Esophagus muscularis mucosa (tissue), 4 donors: ENCODE measurements at places on chromosomes 6 and 20.

DNA sequence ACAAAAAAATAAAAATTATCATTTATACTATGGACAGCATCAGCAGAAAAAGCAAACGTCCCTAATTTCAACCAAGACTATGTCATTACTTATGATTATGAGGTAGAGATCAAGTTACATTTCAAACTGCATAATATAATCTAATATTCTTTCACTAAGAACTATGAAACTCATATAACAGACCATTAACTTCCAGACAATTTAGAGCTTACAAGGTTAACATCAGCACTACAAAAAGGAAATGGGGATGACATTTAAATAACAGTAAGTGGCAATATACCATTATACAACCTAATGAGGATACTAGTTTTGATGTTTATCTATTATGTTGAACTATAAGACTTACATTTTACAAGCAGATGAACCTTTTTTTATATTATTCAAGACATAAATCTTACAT, 261.0 kb upstream of the THEMIS start:
- DNase-seq = no peak
- H3K4me1 ChIP-seq = peaks cover 6% of the 10 kb centered on the region
- no peaks in the 10 kb centered on the region for H3K36me3 ChIP-seq

GRCh38 chr6:80605165-80605989, 498.9 kb downstream of the BCKDHB start:
- no peaks in the 10 kb centered on the region for H3K36me3 ChIP-seq
- H3K4me1 ChIP-seq = peaks cover 16% of the 10 kb centered on the region
- DNase-seq = no peak
- H3K4me3 ChIP-seq = no peak overlapping the region

DNA sequence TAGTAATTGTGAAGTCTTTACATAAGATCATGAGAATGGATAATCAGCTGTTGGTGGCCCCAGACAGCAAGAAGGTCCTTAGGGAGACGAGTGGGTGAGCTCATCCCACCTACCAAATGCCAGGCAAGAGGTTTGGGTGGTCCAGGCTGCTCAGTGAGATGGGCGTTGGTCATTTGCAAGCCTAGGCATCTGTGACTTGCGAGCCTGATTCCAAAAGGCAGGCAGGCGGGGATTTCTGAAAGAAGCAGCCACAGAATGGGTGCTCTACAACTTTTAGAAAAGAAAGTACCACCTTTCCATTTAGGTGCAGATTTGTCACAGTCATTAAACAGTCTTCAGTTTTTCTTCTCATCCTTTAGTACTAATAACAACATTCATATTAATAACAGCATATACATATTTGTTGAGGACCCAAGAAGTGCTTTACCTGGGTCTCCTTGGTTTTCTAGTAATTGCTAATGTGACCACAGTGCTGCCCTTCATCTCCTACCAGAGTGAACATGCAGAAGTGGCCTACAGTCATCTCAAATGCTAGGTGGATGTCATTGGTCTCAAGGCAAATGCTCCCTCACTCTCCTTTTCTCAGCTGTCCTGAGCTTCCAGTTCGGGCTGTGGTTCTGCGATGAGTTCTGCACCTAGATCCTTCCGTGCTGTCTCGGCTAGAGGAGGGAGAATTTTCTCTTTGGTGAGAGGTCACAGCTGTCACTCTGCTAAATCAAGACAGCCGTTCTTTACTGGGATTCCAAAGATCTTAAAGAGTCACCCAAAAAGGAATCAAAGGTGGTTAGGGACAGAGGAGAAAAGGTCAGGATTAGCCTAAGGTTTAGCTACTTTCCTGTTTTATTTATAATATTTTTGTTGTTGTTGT, 2.7 kb downstream of the WRNIP1 start:
- H3K27me3 ChIP-seq = no peaks in the 10 kb centered on the region
- peaks cover 72% of the 10 kb centered on the region for H3K4me1 ChIP-seq
- no peak for DNase-seq
- peak overlapping the region; percentile 95 for H3K27ac ChIP-seq
- H3K4me3 ChIP-seq = peak overlapping the region; percentile 96

GRCh38 chr6:27608916-27609883, 136.3 kb upstream of the ZNF184 start:
- no peak for DNase-seq
- H3K36me3 ChIP-seq = no peaks in the 10 kb centered on the region
- no peaks in the 10 kb centered on the region for H3K4me1 ChIP-seq

- no peaks in the 10 kb centered on the region for H3K36me3 ChIP-seq
- H3K4me3 ChIP-seq = no peak overlapping the region
- H3K27ac ChIP-seq = no peak overlapping the region
- no peak for DNase-seq
- H3K27me3 ChIP-seq = no peaks in the 10 kb centered on the region
- H3K4me1 ChIP-seq = no peaks in the 10 kb centered on the region
Observed at GRCh38 chr6:39995633-39996032, 61.4 kb upstream of the MOCS1 start.

- peaks cover 30% of the 10 kb centered on the region for H3K4me1 ChIP-seq
- H3K36me3 ChIP-seq = no peaks in the 10 kb centered on the region
- H3K27me3 ChIP-seq = no peaks in the 10 kb centered on the region
- H3K27ac ChIP-seq = peak overlapping the region; percentile 62
- no peak for DNase-seq
- H3K4me3 ChIP-seq = no peak overlapping the region
Observed at GRCh38 chr6:136050475-136050874, 199.0 kb downstream of the PDE7B start.

DNA sequence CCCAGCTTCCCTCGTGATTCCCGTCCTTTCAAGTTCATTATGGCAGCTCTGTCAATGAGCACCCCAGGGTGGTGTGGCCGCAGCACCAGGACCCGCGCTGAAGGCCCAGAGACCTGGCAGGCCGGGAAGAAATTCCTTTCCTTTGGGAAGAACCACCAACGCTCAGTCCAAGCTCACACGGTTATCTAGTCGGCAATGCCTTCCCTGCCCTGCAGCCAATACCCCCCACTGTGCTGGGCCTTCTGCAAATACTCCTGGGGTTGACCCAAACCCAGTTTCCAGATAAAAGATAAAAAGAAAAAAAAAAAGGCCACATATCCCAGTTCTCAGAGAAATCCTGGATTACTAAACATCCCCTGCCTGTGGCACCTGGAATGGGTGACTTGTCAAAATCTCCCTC, 28.7 kb downstream of the PXDC1 start:
- peaks cover 69% of the 10 kb centered on the region for H3K36me3 ChIP-seq
- H3K27me3 ChIP-seq = no peaks in the 10 kb centered on the region
- H3K4me1 ChIP-seq = peaks cover 41% of the 10 kb centered on the region
- H3K4me3 ChIP-seq = no peak overlapping the region
- DNase-seq = no peak

GRCh38 chr20:13131688-13132087, 89.4 kb upstream of the ISM1 start:
- no peak for DNase-seq
- no peaks in the 10 kb centered on the region for H3K4me1 ChIP-seq
- no peaks in the 10 kb centered on the region for H3K36me3 ChIP-seq
- H3K4me3 ChIP-seq = no peak overlapping the region
- no peaks in the 10 kb centered on the region for H3K27me3 ChIP-seq

- H3K4me1 ChIP-seq = no peaks in the 10 kb centered on the region
- DNase-seq = no peak
- no peaks in the 10 kb centered on the region for H3K36me3 ChIP-seq
- peaks cover 25% of the 10 kb centered on the region for H3K27me3 ChIP-seq
Observed at GRCh38 chr20:2799271-2799670, 1.2 kb downstream of the CPXM1 start.

DNA sequence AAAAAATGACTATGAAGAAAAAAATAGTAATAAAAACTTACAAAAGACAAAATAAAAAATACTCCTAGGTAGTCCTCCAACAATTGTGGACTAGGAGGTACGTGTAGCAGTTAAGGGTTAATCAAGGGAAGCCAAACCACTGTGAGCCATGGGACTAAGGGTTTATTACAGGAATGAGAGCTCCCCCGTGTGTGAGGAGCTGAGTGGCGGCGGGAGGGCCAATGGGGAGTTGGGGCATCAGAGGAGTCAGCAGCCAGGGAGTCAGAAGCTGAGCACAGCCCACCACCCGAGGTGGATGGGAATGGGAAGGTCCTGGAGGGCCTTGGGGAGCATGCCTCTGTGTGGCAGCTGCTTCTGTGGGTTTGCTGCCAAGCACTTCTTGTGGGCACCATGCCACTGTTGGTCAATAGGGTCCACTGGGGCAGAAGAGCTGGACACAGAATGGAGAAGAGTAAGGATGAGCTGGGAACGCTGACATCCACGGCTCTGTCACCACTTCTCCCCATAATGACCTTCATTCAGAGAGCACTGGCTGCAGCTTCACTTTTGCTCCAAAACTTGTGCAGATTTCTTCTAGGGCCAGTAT, 373.3 kb downstream of the CDKAL1 start:
- peaks cover 4% of the 10 kb centered on the region for H3K4me1 ChIP-seq
- no peak overlapping the region for H3K4me3 ChIP-seq
- DNase-seq = no peak
- H3K36me3 ChIP-seq = no peaks in the 10 kb centered on the region

DNA sequence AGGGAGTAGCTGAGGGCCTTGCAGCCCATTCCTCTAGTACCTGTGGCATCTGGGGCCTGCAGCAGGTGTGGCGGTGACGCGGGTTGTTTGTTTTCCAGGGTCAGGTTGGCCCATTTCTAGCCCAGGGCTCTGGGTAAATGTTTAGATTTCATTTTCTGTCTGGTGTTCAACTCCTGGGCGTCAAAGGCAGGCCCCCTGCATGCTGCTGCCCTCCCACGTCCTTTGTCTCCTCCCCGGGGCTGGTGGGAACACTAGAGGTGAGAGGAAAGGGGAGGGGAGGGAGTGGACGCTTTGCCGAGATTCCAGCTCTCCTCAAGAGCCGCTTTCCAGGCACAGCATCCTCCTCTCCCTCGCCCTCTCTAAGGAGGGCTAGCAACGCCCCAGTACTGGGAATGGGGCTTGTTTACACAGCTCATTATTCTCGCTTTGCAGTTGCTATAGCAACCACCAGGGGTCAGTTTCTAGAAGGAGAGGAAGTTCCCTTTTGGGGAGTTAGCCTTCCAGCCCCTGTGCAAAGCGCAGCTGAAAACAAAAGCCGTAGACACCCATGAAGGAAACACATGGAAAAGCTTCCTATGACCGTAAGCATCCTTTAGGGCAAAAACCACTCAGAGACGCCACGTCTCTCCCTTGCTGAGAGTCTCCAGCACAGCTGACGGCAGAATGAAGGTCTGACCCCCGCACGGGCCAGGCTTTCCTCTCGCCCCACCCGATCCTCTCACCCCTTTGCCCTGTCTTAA, 170.6 kb downstream of the LY86 start:
- H3K4me1 ChIP-seq = peaks cover 9% of the 10 kb centered on the region
- no peak for DNase-seq
- no peaks in the 10 kb centered on the region for H3K27me3 ChIP-seq
- H3K36me3 ChIP-seq = no peaks in the 10 kb centered on the region
- H3K27ac ChIP-seq = peak overlapping the region; percentile 13
- H3K4me3 ChIP-seq = peak overlapping the region; percentile 14

- H3K4me1 ChIP-seq = peaks cover 33% of the 10 kb centered on the region
- no peak overlapping the region for H3K4me3 ChIP-seq
- H3K36me3 ChIP-seq = no peaks in the 10 kb centered on the region
- no peak overlapping the region for H3K27ac ChIP-seq
- H3K27me3 ChIP-seq = no peaks in the 10 kb centered on the region
Observed at GRCh38 chr6:37691904-37692806, 5.5 kb downstream of the MDGA1 start.

DNA sequence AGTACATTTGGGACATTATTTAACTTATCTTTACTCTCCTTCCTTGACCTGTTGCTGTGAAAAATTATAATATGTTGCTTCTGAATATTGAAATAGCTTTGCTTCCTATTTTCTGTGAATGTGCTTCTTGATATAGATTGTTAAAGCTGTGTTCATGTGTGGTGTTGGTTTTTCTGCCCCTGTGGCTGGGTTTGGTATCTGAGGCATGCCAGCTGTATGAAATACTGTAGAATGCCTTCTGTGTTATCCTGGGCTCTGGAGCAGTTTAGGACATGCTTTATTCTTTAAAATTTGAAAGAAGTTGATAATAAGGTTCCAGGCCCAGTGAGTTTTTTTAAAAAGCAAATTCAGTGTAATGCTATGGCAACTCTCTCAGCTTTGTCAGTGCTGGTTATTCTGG, 71.7 kb downstream of the HIVEP1 start:
- no peaks in the 10 kb centered on the region for H3K27me3 ChIP-seq
- no peaks in the 10 kb centered on the region for H3K36me3 ChIP-seq
- DNase-seq = no peak
- peaks cover 25% of the 10 kb centered on the region for H3K4me1 ChIP-seq
- no peak overlapping the region for H3K4me3 ChIP-seq

DNA sequence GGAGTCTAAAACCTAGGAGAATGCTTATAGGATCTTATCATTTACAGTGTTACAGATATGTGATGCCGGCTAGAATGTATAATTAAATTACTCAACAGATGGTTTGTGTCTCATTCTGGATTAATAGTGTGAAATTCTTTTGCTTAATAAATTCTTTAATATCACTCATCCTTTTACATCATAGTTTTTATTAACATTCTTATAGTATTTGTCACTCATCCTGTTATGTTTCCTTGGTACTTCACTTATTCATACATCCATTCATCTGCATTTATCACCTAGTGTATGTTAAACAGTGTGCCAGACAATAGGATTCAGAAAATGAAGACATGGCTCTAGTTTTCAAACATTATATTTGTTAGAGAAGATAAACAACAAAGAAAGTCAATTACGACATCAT, 468.7 kb downstream of the FRK start:
- H3K36me3 ChIP-seq = no peaks in the 10 kb centered on the region
- no peaks in the 10 kb centered on the region for H3K4me1 ChIP-seq
- no peak for DNase-seq
- no peaks in the 10 kb centered on the region for H3K27me3 ChIP-seq

- no peak for DNase-seq
- no peaks in the 10 kb centered on the region for H3K36me3 ChIP-seq
- no peak overlapping the region for H3K4me3 ChIP-seq
Observed at GRCh38 chr6:39137245-39137644, 22.3 kb upstream of the SAYSD1 start.

- no peaks in the 10 kb centered on the region for H3K27me3 ChIP-seq
- DNase-seq = no peak
- no peaks in the 10 kb centered on the region for H3K4me1 ChIP-seq
- H3K27ac ChIP-seq = no peak overlapping the region
- no peak overlapping the region for H3K4me3 ChIP-seq
Observed at GRCh38 chr20:32891926-32892660, 33.4 kb downstream of the EFCAB8 start.

GRCh38 chr20:47785854-47786764, 828 bp upstream of the SULF2 start:
- peak; percentile 93 for DNase-seq
- H3K4me1 ChIP-seq = peaks cover 81% of the 10 kb centered on the region
- peak overlapping the region; percentile 94 for H3K27ac ChIP-seq
- no peaks in the 10 kb centered on the region for H3K27me3 ChIP-seq
- peak overlapping the region; percentile 84 for H3K4me3 ChIP-seq

- no peak for DNase-seq
- H3K27me3 ChIP-seq = no peaks in the 10 kb centered on the region
- no peak overlapping the region for H3K4me3 ChIP-seq
- no peak overlapping the region for H3K27ac ChIP-seq
- H3K36me3 ChIP-seq = no peaks in the 10 kb centered on the region
- H3K4me1 ChIP-seq = peaks cover 5% of the 10 kb centered on the region
Observed at GRCh38 chr6:47524136-47524845, 46.7 kb downstream of the CD2AP start.
